Anterior cingulate cortex (tissue), 58 donors: ENCODE measurements at places on chromosomes 13 and 19.

DNA sequence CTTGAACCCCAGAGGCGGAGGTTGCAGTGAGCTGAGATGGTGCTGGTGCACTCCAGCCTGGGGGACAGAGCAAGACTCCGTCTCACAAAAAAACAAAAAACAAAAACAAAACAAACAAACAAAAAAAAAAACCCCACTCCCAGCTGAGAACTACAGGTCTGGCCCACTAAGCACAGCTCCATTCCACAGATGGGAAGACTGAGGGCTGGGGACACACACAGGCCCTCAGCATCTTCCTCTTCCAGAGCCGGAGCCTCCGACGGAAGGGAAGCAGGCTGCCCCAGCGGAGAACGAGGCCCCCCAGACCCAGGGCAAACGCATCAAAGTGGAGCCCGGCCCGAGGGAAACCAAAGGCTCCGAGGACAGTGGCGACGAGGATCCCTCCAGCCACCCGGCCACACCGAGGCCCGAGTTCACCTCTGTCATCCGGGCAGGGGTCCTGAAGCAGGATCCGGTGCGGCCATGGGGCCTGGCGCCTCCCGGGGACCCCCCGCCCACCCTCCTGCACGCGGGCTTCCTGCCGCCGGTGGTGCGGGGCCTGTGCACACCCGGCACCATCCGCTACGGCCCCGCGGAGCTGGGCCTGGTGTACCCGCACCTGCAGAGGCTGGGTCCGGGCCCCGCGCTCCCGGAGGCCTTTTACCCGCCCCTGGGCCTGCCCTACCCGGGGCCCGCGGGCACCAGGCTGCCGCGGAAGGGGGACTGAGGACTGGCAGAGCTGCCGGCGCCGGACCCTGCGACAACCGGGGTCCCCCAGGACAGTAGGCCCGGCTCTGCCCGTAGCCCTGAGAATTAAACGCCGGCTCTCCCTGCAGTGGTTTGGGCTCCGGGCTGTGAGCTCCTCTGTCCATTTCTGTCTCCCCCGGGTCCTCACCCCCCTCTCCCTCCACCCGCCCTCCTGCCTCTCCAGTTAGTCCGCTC is 3.2 kb downstream of the TMEM160 start:
- no peak for DNase-seq

DNA sequence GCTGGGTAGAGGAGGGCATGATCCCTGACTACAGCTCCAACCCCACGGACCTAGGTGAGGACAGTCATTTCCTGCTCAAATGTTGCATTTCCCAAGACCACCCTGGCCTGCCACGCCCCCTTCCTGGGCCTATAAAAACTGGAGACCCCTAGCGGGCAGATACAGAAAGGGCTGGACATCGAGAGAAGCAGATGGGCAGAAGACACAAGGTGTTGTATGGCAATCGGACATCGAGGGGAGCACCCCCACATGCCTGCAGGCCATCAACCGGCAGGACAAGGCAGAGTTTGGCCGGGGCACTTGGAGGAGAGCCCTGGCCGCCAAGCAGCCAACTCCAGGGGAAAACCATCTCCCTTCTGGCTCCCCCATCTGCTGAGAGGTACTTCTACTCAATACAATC is 746.4 kb downstream of the PCDH9 start:
- no peak for DNase-seq

- DNase-seq, result no peak
Observed at GRCh38 chr13:68588623-68589022, 1358.5 kb upstream of the PCDH9 start.

DNA sequence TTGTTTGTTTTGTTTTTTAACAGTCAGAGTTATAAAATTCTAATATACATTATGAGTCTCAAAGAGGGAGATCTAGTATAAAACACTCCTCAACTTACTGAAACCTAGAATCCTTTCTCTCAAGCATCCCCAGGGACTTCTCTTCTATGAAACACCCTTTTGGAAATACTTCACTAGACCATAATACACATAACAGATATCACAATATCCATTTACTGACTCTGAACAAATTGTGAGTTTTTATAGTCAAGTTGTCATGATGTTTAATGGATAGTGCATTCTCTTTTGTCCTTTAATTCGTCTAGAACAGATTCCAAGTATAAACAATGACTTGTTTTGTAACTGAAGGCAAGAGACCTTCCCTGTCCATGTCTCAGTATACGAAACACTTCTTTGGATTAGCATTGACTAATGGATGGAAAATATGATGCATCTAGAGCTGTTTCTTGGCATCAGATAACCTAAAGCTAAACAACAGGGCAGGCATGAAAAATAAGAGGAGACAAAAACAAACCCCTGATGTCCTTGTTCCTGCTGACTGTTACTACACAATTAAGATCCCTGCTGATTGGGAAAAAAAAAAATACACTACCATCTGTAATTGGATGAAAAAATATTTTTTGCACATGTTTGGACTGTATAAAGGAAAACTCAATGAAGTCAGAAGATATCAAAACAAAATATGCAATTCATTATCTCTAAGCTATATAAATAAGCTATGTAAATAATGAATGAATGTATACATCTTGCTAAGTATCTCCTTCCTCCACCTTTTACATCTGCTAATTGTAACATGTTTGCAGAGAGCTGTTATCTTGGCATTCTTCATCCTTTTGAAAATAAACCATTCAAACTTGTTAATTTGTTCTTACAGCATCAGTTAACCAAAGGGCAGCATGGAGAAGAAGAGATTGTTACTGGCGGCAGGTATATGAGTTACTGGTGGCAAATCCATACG is 214.2 kb downstream of the LACC1 start:
- DNase-seq, result no peak

- no peak for DNase-seq
Observed at GRCh38 chr13:99314640-99315176, 7.5 kb upstream of the GPR183 start.

DNA sequence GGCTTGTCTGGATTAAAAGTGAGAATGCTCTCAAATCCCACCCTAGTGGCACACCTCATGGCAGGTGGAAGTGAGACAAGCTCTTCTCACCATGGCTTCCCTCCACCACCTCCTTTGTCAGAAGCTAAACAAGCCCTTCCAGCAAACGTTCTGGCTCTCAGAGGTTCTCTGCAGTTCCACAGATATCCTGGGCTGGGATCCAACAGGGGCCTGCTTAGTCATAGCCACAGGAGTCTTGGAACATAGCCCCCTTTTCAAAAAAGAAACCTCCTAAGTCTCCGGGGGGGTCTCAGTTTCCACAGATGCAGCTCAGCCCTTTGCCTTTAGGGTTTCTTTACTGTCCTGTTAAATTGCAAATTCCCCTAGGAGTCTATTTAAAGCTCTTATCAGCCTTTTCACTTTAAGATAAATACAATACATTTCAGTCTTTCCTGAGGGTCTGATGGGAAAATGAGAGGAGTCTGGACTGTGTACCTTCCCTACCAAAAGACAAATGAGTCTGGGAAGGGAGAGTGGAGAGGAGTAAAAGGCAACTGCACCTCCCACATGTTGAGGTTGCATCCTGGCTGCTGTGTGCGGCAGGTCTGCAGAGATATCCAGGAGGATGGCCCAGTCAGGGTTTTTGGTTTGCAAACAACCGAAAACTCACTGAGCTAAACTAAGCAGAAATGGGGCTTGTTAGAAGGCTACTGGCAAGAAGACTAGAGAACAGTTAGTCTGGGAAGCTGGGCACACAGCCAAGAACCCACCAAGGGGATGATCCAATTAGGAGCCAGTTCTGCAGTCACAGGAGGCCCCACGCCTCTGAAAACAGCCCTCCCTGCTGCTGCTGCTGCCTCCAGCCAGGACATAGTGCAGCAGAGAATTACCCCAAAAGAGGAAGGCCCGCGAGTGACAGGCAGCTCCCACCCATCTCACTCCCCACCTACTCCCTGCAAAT is 41.4 kb upstream of the SERP2 start:
- peak; percentile 81 for DNase-seq

GRCh38 chr13:105763851-105764250 is 771.6 kb downstream of the EFNB2 start:
- no peak for DNase-seq

DNA sequence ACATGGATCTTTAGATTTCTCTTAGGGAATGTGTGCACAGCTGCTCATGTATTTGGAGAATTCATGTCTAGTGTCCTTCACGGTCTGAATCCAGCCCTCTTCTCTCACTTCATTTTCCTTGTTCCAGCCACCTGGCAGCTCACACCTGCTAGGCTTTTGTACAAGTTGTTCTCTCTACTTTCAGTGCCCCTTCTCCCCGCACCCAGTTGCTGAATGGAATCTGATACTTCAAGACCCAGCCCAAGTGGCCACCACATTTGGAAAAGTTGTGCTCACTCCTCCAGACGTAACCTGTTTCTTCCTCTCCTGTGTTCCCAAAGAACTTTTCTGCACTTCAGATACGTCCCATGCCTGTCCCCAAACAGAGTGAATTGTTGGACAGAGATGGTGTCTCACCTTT is 235.6 kb downstream of the SHISA2 start:
- no peak for DNase-seq
